Cerebellar cortex (tissue), 1 donor: ENCODE measurements at places on chromosomes 5 and 9.

GRCh38 chr9:83108208-83108607, 45.3 kb upstream of the RASEF start:
- DNase-seq = no peak

DNA sequence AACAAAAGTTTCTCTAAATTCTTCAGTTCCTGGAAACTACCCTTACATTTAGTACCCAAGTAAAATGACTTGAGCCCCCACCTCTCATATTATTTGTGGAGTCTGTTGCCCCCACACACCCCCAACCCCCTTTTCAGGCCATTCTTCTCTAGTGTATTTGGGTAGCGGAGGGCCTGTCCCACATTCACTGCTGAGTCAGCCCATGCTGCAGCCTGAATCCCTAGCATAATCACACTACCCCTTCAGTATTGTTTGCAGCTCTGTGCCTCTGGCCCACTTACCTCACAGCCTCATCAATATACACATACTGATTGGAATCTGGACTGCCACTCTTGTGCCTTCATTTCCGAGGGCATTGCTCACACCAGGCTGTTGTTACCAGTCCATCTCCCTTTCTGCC, 26.8 kb downstream of the RGS7BP start:
- DNase-seq = no peak

GRCh38 chr9:82882748-82883147, 180.2 kb downstream of the RASEF start:
- no peak for DNase-seq

- DNase-seq = no peak
These were observed 39.0 kb downstream of the ESM1 start for GRCh38 chr5:54946306-54946819.

DNA sequence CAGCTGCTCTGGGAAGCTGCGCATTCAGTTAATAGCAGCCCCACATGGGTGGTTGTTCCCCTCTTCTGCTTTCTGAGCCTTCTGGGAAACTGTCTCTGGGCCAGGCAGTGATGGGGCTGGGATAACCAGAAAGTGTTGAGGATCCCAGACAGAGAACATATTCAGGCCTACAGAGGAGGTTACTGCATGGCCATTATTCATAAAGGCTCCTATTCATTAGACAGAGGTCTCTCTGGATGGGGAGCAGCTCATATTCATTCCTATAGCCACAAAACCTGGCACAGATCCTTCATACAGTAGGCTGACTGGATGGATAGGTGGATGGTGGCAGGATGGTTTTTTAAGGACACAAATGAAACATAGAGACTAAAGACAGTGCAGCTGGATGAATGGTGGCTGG, 76.3 kb downstream of the HSPA4 start:
- DNase-seq = no peak

DNA sequence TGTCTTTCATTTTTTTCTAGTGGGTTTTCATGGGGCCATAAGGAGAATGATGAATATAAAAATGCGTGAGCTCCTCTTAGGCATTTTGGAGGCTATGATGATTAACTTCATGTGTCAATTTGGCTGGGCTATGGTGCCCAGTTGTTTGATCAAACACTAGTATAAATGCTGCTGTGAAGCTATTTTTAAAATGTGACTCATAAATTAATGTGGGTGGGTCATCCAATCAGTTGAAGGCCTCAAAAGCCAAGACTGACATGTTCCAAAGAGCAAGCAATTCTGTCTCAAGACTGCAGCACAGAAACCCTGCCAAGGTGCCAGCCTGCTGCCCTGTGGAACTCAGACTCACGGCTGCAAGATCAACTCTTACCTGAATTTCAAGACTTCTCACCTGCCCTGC, 24.4 kb upstream of the ICE1 start:
- no peak for DNase-seq

DNA sequence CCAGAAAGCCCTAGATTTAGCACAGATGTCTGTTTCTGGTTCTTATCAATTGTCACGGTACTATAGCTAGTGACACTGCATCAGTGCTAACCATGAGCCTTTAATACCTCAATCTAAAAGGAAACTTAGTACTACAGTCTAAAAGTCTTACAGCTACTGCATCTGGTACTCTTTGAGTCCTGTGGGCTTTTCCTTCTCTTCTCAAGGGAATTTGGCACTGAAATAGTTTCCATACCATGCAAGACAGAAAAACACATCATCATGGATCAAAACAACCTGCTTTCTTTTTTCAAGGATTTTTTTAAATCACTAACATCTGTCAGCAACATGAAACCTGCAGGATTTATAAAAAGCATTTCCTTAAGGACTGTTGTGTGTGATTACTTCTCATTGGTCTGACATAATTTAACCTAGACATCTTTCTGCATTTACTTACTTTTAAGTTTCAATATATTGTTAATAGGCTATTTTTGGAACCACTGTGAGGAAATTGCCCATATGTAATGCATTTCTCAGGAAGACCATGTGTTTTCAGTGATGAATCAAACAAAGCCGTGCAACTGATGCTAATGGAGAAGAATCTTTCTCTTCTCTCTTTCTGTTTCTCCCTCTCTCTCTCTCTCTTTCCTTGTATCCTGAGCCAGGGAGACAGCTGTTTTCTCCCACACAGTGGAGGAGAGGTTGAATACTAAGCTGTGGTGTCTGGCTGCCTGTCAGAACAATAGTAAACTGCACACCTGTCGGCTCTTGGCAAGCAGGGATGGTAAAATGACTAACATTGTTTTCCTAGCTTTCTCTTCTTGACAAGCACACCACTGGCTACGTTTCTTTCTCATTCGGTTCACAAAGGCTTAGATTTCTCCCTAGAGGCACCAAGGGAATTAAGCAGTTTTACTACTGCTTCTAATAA, 273.4 kb downstream of the CSNK1G3 start:
- no peak for DNase-seq

DNA sequence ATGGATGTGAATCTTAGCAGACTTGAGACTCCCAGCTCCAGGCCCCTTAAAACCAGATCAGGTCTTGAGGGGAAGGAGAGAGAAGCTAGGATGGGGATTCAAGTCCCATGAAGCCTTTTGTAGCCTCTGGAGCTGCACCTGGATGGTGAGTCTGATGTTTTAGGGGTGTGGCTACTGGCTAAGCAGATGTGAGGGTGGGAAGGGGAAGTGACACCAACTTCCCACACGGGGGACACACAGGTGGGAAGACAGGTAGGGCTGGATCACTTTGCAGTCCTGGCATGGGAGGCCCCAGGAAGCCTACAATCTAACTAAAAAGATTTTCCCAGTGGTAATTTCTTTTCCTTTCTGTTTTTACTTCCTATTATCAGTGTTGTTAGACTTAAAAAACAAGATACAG, 38.7 kb upstream of the UBAP2 start:
- DNase-seq = no peak

GRCh38 chr9:31590091-31590490, 794.4 kb upstream of the ACO1 start:
- DNase-seq = no peak

DNA sequence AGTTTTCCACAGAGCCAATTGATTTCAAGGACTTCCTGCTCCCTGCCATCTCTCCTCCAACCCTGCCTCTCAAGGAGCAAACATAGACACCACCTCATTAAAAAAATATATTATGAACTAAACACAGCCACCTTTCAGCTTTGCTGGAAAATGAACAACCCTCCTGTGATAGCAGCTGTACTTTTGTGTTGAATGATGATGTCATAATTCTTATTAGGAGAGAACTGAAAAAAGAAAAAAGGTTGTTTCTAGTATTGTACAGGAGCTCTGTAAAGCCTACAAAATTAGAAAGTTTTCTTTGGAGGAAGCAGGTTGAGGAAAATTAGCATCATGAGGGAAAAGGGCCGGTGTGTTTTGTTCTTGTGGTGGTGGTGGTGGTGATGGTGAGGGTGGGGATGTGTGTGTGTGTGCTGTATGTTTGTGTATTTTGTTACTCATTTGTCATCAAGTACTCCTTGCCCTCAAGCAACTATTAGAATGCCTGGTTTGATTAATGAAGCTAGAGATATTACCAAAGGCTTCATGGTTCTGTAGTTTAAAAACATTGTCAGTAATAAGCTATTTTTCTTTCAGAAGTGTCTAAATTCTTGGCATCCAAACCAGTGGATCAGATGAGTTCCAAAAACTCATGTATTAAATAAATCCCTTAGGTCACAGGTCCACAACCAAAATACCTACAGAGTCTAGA, 405.9 kb downstream of the TLE4 start:
- no peak for DNase-seq

GRCh38 chr5:150514708-150515211, 6.8 kb downstream of the NDST1 start:
- DNase-seq = peak; percentile 64

DNA sequence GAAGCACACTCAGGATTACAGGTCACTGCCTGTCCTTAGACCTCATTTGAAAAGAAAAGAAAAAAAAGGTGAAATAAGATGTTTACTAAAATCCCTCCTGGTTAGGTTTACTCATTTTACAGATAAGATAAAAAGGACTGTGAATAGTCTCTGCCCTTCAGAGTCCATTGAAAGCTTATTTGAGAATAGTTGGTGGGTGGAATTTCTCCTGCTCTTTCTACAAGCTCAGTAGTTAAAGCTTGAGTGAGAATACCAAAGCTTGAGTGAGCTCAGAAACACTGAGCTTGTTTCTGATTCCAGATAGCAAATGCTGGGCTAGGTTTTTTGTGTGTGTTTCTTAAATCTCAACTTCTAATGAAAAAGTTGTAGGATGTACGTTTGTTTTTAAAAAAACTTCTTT, 106.7 kb downstream of the SLF1 start:
- DNase-seq = no peak

- no peak for DNase-seq
These were observed 253.7 kb downstream of the SPOCK1 start for GRCh38 chr5:137245438-137245837.

GRCh38 chr5:87410931-87411330, 1.8 kb downstream of the CCNH start:
- DNase-seq = no peak

- peak; percentile 56 for DNase-seq
These were observed 7.9 kb downstream of the NRARP start for GRCh38 chr9:137294091-137294680.

GRCh38 chr9:2173170-2173569, 158.0 kb downstream of the SMARCA2 start:
- no peak for DNase-seq

DNA sequence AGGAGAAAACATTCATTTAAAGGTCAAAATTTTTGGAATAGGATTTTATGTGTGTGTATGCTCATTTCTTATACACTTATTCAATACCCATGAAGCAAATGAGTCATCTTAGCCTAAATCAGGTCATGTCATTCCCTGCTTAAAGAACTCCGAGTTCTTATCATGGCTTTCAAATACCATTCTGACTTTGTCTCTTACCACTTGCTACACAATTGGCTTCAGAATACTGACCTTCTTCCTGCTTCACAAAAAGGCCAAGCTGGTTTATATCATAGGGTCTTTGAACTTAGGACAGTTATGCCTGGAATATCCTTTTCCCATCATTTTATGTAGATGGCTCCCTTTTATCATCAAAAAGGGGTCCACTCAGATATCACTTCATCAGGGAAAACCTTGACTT, 652.2 kb upstream of the WWC1 start:
- DNase-seq = no peak

DNA sequence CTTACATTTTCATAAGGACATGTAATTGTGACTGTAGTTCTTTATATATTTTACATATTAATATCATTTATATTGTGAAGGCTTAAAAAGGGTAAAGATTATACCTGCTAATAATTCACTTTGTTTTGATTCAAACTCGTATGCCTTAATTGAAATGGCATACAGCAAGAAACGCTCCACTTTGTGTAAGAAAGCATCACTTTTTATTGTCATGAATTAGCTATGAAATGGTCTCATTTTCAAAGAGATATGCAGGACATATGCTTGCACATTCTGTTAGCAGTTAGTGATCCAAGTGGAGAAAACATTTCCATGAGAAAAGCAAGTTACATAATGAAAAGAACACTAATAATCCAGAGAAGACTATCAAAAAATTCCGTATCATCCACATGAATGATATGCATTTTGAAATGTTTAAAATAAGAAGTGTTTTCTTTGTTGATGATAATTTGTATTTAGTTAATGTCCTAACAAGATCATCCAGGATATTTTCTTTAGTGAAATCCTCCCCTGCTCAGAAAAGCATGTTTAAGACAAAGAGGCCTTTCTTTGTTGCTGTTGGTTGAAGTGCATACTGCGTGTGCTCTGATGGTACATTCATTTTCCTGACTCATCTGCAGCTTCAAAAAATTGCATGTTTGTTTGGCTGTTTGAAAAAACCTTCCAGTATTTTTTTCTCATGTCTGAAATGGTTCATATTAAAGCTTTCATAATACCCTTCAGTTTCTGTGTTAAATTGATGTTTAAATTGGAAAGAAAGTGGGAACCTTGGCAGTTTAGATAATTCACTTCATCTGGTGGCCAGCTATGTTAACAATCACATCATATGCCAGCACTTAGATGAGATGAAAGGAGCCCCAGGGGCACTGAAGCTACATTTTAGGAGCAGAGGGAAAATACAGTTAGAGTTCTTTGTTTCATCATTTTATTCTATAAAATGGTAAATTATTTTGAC, 242.2 kb downstream of the CSNK1G3 start:
- peak; percentile 80 for DNase-seq

GRCh38 chr5:178564811-178565550, 25.2 kb downstream of the COL23A1 start:
- no peak for DNase-seq

- no peak for DNase-seq
These were observed 120.5 kb upstream of the BOD1 start for GRCh38 chr5:173736923-173737412.

- DNase-seq = no peak
These were observed 194.8 kb upstream of the TBCA start for GRCh38 chr5:77970891-77971290.

- DNase-seq = no peak
These were observed 17.0 kb downstream of the CDK5RAP2 start for GRCh38 chr9:120562861-120563443.

DNA sequence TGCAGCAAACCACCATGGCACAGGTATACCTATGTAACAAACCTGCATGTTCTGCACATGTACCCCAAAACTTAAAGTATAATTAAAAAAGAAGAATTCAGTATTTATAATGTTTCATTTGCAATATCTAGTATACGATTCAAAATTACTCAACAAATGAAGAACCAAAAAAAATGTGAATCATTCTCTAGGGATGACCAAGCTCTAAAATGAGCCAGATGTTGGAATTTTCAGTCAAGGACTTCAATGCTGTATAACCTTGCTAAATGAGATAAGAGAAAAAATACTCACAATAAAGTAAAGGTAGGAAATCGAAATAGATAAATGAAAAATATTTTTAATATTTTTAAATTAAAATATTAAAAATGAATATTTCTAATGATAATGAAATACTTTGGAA, 108.7 kb upstream of the ADRA1B start:
- DNase-seq = no peak

- no peak for DNase-seq
These were observed 3.1 kb downstream of the LCN2 start for GRCh38 chr9:128152133-128153059.

DNA sequence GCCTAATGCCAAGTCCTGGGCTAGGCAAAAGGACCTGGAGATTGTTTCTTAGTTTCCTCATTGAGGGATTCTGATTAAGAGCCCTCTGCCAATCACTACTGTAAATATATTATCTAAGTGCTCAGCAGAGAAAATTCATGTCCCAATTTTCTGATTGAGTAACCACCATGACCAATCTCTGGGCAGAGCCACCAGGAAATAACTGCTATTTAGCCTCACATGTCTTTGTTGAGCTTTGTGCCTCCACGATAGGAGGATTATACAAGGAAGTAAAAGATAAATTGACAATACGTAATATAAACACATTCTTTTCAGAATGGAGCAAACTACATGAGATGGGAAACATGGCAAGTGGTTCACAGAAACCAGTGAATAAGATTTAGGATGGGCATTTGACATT, 396.1 kb upstream of the PAPPA start:
- DNase-seq = no peak

- no peak for DNase-seq
These were observed 188.8 kb upstream of the ST8SIA4 start for GRCh38 chr5:101091902-101092301.
